ENCODE measurements at places on chromosomes 12 and 14.
A peak's percentile ranks its signal among the peaks of the same experiment; 100 is the strongest.

DNA sequence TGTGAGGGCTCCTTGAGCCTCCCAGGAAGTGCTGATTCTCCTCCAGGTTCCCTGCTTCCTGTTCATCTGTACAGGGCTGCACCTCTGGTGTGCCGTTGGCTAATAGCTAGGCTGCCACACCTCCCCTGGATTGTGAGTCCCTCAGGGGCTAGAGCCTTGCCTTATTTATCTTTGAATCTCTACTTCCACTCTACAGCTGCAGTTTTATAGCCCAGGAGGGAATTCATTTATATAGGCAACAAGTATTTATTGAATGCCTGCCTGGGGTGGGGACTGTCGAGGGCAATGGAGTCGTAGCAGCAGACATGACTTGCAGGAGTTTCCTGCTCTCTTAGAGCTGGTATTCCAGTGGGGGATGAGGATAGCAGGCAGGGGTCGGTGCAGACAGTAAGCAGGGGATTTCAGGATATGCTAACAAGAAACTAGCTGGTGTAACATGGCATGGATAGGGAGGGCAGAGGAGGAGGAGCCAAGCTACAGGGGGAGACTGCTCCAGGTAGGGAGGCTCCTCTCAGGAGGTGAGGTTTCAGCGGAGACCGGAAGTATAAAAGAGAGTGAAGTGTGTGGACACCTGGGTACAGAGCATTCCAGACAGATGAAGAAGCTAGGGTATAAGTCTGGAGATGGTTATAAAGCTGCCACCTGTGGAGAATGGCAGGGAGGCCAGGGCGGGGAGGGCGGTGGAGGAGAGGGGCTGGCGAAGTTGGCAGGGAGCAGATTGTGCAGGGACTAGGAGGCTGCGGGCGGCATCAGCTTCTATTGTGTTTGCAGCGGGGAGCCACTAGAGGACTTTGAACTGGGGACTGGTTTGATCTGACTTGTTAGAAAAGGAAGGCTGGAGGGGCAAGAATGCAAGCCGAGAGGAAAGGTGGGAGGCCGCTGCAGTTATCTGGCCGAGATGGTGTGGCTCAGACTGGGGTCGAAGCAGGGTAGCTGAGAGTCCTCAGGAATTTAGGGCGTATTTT lies 17.2 kb downstream of the USP30 start:
- peak; percentile 43 for DNase-seq

- no peak for DNase-seq
Observed at GRCh38 chr14:101129521-101130167, 226.1 kb upstream of the RTL1 start.

GRCh38 chr12:121314431-121314830 lies 17.9 kb upstream of the CAMKK2 start:
- no peak for DNase-seq

DNA sequence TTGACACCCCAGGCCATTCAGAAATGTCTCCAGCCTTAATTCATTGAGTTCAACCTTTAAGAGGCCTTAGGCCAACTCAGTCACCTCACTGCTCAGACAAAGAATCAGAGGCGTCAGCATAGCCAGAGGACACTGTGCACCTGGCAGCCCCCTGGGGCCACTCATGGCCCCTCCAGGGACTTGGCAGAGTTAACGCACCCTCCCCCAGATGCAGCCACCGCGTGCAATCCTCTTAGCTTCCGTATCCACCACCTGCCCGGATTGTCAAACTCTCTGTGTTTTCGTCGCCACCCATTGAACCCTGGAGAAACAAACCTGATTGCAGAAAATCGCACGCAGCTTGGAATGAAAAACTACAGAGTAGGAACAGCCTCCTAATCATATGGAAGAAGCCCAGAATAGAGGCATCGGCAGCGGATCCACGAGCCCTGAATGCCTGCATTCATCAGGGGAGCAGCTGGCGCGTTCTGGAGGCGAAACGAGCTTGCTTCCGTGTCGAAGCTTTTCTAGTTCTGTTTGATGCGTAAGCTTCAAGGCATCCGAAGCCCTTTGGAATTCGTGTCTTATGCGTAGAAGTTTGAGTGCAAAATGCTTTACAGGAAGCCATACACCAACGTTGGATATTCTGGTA lies 22.4 kb downstream of the BRI3BP start:
- peak; percentile 89 for DNase-seq

DNA sequence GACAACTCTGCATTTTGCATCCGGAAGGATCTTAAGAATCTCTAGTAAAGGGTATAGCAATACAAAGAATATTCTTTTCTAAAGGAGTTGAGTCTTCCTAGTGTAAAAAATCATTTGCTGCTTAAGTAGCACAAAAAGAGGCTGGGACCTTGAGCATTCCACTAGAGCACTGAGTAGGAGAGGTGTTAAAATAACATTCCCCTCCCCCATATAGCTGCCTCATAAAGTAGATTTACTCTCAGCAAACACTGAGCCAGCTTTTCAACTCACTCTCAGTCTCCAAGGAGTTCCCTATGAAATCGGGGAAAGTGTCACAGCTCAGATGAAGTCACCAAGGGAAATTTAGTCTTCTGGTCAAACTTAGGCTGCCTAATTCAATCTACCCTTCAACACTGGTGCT lies 592.7 kb downstream of the ETNK1 start:
- no peak for DNase-seq

GRCh38 chr12:107320033-107320928 lies 226.9 kb upstream of the CRY1 start:
- no peak for DNase-seq

- DNase-seq = no peak
Observed at GRCh38 chr12:124428136-124428791, 133.4 kb downstream of the RFLNA start.

DNA sequence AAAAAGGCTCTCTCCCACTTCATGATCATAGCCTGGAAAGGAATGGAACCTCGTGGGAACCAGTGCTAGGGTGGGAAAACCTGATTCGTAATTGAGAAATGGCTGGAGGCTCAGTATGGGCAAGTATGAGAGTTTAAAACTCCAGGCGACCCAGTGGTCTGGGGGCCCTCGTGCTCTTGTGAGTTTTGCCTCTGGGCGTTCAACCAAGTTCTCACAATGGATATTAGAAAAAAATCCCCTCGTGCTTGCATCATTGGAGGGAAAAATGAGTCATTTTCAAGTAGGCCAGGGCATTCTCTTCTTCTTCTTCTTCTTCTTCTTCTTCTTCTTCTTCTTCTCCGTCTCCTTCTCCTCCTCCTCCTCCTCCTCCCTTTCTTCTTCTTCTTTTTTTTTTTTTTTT lies 39.0 kb downstream of the GPR68 start:
- DNase-seq = no peak

DNA sequence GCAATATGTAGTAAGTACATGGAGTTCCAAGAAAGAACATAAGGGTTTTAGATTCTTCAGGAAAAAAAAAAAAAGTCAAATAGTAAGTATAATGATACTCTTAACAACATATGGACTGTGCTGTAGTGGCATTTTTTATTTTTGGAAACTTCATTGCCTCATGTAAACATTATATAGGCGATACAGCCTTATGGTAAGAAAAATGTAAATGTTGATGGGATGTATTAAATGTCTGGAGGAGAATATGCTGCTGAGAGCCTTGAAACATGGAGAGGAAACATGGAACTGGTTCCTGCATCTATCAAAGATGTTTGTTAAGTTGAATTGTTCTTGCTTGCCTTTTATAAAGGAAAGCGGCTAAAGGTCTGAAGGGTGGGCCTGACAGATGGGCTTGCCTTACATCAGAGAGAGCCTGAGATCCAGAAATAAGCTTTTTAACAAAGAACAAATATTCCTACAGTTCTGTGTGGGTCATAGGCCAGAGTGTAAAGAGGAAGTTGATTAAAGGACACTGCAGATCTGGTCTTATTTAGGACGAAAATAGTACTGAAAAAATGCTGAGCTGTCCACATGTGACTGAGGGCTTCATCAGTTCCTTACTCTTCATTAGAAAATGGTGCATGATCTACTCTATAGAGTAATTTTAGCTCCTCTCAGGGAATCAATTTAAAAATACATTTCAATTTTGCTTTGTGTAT lies 448.1 kb upstream of the DCN start:
- DNase-seq = no peak

- no peak for DNase-seq
Observed at GRCh38 chr14:104742586-104743455, 10.1 kb upstream of the SIVA1 start.

GRCh38 chr12:3045989-3046388 lies 31.2 kb upstream of the TSPAN9 start:
- no peak for DNase-seq

Data from NCI-H2107 (cell line).